ENCODE measurements at places on chromosomes 3 and 15.

DNA sequence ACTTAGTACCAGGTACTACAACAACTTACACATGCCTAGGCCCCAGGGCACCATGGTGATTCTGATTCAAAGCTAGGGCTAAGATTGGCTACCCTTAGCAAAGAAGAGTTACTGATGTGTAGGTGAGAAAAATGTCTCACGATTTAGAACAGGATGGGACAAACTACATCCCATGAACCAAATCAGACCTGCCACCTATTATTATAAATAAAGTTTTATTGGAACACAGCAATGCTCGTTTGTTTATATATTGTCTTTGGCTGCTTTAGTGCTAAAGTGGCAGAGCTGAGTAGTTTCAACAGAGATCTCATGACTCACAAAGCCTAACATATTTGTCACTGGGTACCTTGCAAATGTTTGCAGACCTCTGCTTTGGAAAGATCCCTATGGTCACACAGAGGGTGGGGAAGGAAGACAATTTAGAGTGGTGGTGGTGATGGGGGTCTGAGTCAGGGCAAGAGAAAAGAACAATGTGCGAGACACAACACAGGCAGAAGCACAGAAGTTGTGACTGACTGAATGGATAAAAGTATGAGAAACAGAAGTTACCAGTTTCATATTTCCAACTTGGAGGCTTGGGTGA is 770.6 kb upstream of the CFAP20DC start:
- DNase-seq: no peak

DNA sequence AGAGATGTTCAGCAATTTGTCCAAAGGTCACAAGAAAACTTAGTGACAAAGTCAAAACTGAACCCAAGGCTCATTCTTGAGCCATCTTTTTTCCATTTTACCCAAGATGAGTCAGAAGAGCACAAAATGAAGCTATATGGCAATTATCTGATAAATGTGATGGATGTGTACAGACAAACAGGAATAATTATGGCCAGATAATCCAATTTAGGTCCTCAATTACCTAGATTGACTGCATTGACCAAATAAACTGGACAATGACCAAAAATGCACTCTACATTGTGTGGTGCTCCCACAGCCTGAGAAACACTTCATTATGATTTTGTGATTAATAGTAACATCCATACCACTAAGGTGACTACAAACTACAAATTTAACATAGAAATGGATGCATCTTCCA is 1105.8 kb downstream of the IGSF11 start:
- DNase-seq: no peak

GRCh38 chr3:153495422-153495821 is 333.4 kb downstream of the RAP2B start:
- no peak for DNase-seq

- no peak for DNase-seq
Observed at GRCh38 chr15:58459560-58459959, 27.8 kb downstream of the LIPC start.

DNA sequence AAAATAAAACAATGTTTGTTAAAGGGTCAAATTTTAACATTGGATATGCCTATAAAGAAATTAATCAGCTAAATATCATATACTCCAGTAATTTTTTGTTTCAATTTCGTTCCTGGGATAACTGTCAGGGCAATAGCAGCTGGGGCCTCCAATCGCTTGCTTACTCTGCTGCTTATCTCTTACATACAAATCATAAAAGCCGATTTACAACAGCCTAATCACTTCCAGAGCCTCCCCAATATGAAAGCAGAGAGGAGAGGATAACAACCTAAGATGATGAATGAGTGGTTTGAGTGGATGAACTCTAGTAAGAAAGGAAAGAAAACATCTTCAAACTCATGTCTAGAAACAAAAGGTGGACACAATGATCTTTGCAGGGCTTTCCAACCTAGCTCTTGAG is 80.7 kb upstream of the PSMD6 start:
- DNase-seq: no peak

GRCh38 chr15:67100801-67101581 is 35.6 kb downstream of the SMAD3 start:
- no peak for DNase-seq

DNA sequence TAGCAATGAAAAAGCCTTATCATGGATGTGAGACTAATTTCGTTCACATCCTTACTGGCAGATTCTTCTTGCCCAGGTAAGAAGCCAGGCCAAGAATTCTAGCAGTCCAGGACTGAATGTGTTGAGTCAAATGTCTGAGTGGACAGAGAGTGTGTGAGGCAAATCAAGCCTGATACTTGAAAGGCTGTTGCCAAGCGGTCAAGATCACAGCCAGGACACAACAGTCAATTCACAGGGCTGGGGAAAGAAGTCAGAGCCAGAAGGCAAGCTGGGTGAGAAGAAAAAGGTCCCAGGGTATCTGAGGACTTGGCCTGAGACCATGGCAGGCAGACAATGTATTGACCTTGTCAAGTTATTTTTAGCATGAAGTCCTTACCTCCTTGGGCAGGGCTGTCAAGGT is 301.3 kb downstream of the ZNF385D start:
- DNase-seq: no peak

- DNase-seq: peak; percentile 71
Observed at GRCh38 chr15:78872155-78872971, at the start of gene MORF4L1. Gene MORF4L1, plus strand, starts transcription at chr15:78872890. Its CDS starts 128 bp downstream, at chr15:78873018.

DNA sequence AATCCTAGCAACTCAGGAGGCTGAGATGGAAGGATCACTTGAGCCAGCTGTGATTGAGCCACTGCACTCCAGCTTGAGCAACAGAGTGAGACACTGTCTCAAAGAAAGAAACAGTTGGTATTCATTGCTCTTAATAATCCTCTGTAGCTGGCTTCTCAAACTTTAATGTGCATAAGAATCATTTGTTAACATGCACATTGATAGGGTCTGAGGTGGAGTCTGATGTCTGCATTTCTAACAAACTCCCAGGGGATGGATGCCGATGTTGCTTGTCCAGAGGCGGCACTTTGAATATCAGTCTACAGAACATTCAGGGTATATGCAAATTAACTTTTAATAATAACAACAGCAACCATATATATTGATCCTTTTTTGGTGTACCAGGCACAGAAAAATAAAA is 39.9 kb downstream of the NKIRAS1 start:
- no peak for DNase-seq

GRCh38 chr3:56458496-56459103 is 9.7 kb downstream of the ERC2 start:
- DNase-seq: no peak

- DNase-seq: peak; percentile 16
Observed at GRCh38 chr15:68210821-68211655, 5.9 kb upstream of the CALML4 start.

GRCh38 chr3:175601521-175601920 is 742.4 kb downstream of the NAALADL2 start:
- no peak for DNase-seq

- DNase-seq: no peak
Observed at GRCh38 chr3:58858126-58858525, 191.6 kb upstream of the FAM3D start.

DNA sequence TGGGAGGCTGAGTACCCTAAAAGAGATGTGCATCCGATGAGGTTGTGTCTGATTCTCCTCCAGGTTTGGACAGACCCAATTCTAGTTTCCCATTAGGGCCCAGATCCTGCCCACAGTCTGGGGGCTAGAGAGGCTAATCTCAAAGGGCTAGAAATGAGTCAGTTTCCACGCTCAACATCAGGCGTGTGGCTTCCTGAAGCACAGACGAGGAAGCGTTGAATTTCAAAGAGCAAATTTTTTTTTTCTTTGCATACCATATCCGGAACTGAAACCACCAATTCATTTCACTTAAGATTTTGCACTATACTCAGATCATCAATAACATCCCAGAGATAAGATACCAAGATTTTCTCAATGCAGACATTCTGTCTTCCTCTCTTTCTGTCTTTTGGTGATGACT is 173.8 kb upstream of the BCL6 start:
- no peak for DNase-seq

GRCh38 chr15:31145271-31145911 is 43.9 kb upstream of the TRPM1 start:
- DNase-seq: no peak

DNA sequence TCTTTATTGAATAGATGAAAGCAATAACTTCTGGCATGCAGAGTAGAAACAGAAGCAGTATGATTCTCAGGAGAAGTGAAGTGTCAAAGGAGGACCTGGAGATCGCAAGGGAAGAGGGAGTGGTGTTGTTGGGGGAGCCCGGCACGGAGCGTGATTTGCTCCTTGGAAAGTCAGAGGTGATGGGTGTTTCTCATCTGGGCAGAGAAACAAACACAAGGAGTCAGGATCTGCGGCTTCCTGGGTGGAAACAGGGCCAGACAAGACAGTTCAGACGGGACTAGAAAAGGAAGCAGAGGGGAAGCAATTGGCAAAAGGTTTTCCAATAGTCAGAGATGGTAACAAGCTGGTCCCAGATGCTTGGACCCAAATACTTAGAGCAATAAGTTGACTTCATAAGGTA is 34.4 kb upstream of the CCDC80 start:
- DNase-seq: no peak

DNA sequence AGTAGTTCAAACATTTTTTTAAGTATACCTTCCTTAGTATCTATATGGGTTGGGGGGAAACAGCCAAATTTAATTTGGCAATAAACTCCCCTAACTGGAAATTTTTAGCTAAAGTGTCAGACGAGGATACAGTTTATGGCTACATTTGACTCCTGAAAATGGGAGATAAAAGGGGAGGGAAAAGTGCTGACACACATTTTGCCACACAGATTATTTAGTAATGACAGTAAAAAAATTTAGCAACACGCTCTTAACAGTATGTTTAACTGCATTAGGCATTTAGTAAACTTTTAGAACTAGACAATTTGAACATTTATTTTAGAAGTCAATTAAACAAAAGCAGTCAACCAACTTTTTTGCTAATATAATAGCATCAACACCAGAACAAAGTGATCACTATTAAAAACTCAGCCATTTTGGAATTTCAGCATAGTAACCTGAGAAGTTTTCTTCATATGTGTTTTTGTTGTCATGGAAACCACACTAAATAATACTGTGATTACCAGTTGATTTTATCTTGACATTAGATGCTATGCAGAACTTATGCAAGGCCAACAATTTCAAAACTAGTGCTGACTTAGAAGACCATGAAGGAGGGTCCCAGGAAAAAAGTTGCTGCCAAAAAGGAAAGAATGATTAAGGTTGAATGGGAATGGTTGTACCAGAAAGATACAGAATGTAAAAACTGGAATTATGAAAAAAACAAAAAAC is 47.0 kb upstream of the TFG start:
- DNase-seq: no peak

DNA sequence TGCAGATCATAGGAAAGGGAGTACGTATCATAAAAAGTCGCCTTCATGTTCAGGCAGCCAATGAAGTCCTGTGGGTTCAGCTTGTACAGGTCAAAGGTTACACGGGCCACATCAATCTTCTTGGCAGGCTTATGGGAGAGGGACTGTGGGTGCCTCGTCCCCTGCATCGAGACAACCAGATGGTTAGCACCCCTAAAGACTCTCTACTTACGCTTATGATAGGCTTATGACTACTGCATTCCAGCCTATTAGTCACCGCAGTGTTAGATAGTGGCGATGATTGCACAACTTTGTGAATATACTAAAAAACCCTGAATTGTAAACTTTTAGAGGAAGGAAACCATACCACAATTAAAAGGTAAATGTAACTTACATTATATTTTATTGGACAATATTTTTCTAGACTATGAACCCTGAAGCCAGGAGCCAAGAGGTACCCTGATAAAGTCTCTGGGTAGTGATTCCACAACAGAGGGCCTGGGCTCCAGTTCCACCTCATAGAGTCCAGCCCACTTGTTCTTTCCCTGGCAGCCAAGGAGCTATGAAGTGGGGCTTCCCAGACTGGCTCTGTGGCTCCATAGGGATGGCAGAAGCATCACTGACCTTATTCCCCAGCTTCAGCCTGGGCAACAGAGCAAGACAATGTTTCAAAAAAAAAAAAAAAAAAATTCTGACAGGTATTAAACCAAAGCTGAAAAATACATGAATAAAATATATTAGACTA is 2.5 kb upstream of the FANCD2 start:
- no peak for DNase-seq

DNA sequence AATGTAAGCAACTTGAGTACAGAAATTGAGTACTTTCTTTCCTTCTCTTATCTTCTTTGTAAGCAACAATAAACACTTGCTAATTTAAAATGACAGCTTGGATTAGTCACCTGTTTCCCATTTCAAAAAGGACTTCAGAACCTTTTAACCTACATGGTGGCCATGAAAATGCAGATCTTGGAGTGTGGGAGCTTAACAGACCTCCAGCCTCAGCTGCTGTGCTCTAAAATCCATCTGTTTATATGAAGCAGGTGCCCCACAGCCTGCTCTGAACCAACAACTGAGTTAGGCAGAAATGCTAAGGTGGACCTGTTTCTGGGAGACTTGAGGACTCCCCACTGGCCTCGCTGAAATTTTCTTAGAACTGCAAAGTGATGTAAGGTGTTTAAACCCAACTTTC is 91.1 kb upstream of the TNIK start:
- DNase-seq: no peak

GRCh38 chr15:49044002-49044401 is 2.2 kb downstream of the SECISBP2L start:
- DNase-seq: no peak

- DNase-seq: no peak
Observed at GRCh38 chr3:45870099-45870498, 16.2 kb upstream of the CCR9 start.

DNA sequence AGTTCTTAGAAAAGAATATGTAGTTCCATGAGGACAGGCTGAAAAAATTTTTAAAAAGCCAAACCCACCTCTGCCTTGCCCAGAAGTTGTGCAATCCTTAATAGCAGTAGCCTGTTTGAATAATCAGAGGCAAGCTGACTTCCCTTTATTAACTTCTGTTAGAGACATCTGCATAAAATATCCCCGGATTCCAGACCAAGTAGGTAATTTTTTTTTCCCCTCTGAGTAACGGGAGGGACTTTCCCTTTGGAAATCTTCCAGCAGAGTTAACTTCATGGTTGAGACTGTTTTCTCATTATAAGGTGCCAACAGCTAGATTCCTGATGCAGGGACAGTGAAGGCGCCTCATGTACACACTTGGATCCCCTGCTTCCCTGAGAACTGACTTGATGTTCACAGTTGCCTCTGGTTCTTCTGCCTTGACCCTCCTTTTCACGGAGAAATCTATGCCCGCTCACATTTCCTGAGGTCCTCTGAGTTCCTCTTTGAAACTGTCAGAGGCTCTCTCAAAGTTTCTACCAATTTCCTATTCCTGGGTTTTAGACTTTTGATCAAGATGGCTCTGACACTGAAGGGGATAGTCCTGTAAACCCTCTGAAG is 227.6 kb upstream of the BHLHE40 start:
- no peak for DNase-seq

GRCh38 chr15:83106994-83107840 is at the start of gene TM6SF1:
Gene TM6SF1, plus strand, starts transcription at chr15:83107645. Its CDS starts 36 bp downstream, at chr15:83107681.
- peak; percentile 3 for DNase-seq

GRCh38 chr3:56787784-56788256 is 13.9 kb downstream of the ARHGEF3 start:
- DNase-seq: no peak

DNA sequence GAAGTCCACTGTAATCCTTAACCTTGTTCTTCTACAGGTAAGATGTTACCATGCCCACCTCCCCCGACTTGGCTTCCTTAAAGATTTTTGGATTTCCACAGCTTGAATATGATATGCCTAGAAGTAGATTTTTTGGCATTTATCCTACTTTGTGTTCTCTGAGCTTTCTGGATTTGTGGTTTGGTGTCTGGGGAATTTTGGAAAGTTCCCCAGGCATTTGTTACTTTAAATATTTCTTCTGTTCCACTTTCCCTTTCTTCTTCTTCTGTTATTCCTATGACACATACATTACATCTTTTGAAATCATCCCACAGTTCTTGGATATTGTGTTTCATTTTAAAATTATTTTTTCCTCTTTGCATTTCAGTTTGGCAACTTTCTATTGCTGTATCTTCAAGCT is 122.1 kb upstream of the TMEM108 start:
- DNase-seq: no peak

- DNase-seq: no peak
Observed at GRCh38 chr15:70329179-70329578, 231.5 kb upstream of the TLE3 start.

Data from NCI-H1105 treated with DMSO at 0.1 percent for 48 hours (cell line).